ENCODE measurements at places on chromosomes 12 and 14.

GRCh38 chr14:36477266-36477665 is 42.8 kb downstream of the NKX2-1 start:
- no peak for DNase-seq

DNA sequence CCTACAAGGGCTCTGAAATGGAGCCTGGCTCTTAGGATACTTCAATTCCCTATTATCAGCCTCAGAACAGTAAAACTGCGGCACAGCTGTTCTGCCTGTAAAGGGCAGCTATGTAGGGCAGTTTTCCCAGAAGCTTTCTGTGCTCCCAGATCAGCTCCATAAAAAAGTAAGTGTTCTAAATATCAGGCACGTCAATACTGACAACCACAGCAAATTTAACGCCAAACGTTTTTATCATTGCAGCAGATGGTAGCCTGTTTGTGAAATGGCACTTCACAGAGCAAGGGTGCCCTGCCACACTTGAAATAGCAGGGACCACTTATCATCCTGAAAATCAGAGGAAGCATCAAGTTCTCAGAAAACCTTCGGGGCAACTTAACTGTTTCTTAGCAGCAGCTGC is 54.8 kb upstream of the PTHLH start:
- no peak for DNase-seq

GRCh38 chr12:85755760-85756159 is 80.4 kb downstream of the RASSF9 start:
- no peak for DNase-seq

DNA sequence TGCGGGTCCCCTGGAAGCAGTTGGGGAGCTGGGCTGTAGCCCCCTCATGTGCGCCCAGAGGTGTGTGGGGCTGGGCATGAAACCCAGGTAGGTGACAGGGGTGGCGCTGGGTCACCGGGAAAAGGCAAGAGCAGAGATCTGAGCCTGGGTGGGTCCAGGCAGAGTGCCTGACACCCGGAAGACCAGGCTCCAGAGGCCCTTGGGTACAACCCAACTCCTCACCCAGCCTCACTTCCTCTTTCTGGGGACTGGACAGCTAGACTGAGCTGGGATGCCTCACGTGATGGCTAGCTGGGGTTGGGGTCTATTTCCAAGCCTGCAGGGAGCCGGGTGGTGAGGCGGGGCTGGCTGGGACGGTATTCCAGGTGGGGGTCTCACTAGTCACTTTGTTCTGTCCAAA is 16.3 kb upstream of the CYP46A1 start:
- no peak for DNase-seq

DNA sequence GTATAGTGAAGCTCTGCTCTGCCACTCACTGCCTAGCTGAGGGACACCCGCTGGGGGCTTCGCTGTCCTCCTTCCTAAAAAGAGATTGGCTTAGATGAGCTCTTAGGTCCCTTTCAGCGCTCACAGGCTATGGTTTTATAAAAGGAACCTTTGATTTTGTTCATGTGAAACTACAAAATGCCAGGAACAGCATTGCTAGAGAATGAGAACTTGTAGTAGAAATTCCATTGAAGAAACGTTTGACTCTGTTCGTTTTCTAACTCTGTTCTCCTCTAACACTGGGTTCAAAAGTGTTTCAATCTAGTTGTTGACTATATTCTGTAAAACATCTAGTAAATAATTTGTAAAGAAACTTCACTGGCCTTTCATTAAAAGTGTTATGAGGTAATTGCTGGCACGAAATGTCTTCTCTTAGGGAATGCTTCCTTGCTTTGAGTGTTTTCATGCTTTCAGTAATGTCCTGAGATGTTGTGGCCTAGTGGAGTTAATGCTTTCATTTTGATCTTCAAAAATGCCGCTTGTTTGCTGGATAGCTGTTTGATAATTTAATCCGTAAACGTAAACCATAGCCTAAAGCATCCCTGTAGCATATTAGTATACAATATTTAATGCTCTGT is 1.6 kb downstream of the MARK3 start:
- no peak for DNase-seq

- DNase-seq = no peak
Measured at GRCh38 chr12:81610955-81611889, 147.9 kb downstream of the PPFIA2 start.

GRCh38 chr12:116515684-116516083 is 43.5 kb upstream of the MAP1LC3B2 start:
- DNase-seq = no peak

GRCh38 chr12:100171248-100171647 is 28.6 kb upstream of the BLTP3B start:
- DNase-seq = no peak

- no peak for DNase-seq
Measured at GRCh38 chr14:100608064-100608463, 20.8 kb upstream of the BEGAIN start.

DNA sequence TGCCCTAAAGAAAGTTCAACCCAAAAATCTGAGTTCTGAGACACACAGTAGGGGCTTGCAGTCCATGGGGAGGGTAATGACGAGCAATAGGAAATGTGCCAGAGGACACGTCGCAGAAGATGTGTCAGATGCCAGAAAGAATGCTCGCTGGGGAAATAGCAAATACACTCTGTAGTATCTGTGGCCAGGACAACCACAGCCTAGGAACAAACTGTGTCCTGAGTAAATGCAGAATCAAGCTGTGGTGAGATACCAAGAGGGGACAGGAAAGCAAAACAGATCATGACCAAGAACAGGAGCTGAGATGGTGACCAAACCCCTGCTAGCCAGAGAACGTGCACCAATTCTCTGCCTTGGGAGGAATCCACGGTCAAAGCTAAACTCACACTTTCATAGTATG is 9.1 kb downstream of the CRACR2A start:
- no peak for DNase-seq

GRCh38 chr12:49633703-49634345 is 10.5 kb downstream of the PRPF40B start:
- DNase-seq = no peak

DNA sequence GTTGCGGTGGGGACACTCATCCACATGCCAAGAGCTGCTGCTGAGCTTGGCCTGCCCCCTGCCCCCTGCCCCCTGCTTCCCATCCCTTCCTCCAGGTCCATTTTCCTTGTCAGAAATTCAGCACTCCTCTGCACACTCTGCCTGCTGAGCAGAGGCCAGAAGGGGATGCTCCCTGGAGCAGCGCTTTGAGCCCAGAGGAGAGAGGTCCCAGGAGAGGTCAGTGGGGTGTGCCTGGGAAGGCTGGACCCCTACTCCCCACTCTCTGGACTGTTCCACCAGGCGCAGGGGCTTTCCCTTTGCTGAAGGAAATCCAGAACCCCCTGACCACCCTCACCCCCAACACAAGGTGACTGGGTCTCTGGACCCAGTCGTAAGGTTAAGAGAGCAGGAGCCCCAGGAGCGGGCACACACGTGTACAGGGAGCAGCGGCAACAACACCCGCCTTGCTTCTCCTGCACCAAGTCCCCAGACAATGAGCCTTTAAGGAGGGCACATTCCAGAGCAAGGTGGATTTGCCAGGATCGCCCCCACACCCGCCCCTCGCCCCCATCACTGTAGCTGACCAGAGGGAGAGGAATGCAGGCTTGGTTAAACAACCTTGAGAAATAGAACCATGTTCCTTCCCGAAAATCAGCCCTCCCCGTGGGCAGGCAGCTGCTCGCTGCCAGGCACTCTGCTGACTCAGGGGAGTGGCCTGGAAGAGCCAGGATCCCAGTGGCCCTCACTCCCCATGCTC is 30.7 kb downstream of the ISCA2 start:
- no peak for DNase-seq

- no peak for DNase-seq
Measured at GRCh38 chr12:112199136-112199535, 73.8 kb downstream of the TRAFD1 start.

DNA sequence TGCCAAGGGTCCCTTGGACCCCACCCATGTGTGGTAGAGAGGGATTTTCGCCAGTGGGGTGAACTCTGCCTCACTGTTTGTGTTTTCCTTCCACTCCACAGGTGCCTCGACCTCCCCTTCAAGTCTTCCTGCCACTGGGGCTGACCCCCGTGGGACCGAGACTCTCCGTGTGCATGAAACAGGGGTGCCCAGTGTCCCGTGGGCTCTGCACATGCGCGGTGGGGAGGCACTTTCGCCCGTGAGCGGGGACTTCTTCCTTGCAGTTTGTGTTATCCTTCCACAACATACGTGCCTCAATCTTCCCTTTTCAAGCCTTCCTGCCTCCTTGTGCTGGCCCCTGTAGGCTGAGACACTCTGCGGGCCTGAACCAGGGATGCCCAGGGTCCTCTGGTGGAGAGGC is 362.4 kb downstream of the ALG10 start:
- no peak for DNase-seq

- no peak for DNase-seq
Measured at GRCh38 chr14:89190765-89191513, 226.1 kb downstream of the FOXN3 start.

GRCh38 chr12:115866909-115867525 is 410.5 kb downstream of the MED13L start:
- DNase-seq = no peak

GRCh38 chr12:113347107-113347506 is 11.3 kb upstream of the PLBD2 start:
- no peak for DNase-seq

- DNase-seq = no peak
Measured at GRCh38 chr12:49253033-49253623, 11.8 kb upstream of the TUBA1C start.

DNA sequence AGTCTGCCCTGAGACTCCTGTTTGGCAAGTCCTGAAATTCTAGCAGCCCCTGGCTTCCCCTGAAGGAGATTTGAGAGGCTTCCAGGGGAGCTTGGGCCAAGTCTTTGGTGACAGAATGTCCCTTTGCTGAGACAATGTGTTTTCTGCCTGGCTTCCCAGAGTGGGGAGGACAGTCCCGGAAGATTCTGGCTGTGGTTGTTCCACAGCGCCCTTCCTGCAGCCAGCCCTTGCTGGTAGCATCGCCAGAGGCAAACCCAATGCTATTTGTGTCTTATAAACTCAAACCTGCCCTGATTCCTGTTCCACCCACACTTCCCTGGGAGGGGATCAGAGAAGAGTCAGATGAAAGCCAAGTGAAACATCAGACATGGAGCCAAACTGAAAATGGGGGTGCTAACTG is 56.4 kb upstream of the OAS1 start:
- no peak for DNase-seq

DNA sequence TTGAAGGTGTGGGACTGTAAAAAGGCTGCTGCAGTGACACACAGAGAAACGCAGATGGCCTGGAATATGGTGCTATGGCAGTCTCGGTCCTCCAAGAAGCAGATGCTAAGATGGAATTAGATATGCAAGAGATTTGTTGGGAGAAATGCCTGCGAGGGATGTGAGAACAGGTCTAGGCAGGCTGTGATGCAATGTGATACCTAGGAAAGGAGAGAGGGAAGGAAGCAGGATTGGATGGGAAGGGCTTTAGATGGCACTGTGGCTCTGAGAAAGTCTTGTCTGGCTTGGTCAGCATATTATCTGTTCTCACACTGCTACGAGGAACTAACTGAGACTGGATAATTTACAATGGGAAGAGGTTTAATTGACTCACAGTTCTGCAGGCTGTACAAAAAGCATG is 374.4 kb downstream of the BCAT1 start:
- DNase-seq = no peak

DNA sequence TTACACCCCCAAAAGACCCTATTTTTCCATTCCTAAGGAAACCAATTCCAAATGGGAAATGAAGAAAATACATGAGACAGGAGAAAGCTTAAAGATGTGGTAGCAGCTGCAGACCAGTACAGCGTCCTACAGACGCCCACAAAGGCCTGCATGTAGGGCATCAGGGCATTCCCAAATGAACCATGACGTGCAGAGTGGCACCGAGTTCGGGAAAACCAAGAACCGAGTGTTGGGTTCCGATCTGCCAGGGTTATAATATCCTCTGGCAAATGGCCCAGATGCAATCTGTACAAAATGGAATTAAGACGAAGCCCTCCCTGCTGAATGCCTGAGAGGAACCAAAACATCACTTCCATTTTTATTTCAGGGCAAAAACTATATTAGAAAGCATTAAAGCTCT is 34.4 kb upstream of the SELPLG start:
- no peak for DNase-seq

- no peak for DNase-seq
Measured at GRCh38 chr14:44657203-44657602, 150.1 kb upstream of the FSCB start.

DNA sequence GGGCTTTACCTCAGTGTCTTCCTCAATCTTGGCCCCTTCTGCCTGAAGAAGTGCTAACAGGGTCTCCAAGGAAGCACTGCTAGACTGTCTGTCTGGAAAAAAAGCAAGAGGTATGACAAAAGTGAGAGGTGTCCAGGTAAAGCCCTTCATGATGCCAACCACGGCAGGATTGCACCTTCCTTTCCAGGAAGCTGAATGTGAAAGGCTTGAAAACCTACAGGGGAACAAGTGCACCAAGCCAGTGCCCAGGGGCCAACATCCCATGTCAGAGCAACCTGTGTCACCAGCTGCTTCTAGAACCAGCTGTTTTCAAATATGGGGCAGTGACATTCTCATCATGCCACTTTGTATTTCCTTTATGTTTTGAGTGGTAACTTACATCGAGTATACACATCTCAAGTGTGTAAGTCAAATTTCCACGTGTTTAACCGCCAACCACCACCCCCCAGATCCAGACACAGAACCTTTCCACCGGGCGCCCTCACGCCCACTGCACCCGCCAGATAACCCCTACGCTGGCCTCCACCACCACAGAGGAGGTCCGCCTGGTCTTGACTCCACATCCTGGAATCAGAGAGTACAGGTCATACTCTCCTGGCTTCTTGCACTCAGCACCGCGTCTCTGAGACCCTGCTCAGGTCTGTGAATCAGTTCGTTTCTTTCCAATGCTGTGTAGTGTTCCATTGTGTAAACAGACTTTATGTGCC is 27.3 kb downstream of the VPS37B start:
- no peak for DNase-seq

DNA sequence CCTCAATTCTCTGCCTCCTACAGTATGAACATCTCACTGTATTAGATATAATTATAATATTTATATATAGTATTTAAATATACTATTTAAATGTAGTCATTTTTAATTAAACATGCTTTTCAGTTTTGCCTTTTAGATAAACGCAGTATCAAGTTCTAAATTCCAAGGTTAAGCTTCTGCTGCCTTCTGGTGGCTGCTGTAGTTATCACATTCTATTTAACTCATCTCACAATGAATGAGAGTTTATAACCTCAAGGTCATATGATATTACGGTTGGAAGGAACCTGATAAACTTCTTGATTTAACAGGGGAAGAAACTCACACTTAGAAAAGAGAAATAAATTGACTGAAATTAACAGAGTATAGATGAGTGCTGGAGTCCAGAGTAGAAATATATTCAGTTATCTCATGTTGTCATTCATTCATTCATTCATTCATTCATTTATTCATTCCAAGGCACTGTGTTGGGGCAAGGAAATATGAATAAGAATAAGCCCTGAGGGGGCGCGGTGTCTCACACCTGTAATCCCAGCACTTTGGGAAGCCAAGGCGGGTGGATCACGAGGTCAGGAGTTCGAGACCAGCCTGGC is 31.9 kb downstream of the GUCY2C start:
- peak; percentile 27 for DNase-seq

DNA sequence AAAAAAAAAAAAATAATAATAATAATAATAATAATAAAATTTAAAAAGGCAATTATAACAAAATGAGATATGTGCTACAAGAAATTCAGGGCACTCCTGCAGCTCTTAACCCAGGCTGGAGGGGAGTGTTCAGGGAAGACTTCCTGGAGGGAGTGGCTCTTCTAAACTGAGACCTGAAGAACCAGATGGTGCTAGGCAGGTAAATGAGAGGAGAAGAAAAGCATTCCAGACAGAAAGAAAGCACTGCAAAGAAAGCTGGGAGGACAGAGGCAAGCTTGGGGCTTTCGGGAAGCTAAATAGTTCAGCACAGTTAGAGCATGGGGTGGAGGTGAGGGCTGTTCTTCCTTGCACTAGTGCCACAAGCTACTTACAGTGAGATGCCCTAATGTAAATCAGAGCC is 9.9 kb upstream of the SRSF9 start:
- no peak for DNase-seq

GRCh38 chr12:42361909-42362646 is 36.1 kb downstream of the PPHLN1 start:
- no peak for DNase-seq

All from stimulated activated naive CD4-positive, alpha-beta T cell (primary cell).